NCI-H1436 (cell line): ENCODE measurements at places on chromosomes 1 and 21.

GRCh38 chr1:106768077-106768476 is 288.4 kb upstream of the PRMT6 start:
- DNase-seq: no peak

DNA sequence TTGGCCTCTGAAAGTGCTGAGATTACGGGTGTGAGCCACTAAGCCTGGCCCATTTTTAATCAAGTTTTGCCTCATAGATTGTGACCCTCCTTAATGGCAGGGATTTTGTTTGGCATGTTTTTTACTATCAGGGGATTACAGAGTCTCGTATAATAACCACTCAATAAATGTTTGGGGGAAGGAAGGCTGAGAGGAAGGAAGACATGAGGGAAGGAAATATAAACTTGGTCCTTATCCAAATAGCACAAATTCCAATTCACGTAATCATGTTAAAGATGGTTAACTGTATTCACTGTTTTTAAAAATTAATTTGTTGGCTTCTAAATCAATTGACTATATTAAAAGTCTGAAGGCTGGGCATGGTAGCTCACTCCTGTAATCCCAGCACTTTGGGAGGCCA is 30.9 kb upstream of the SERTAD4 start:
- no peak for DNase-seq

GRCh38 chr1:160797271-160797709 is 1.3 kb downstream of the LY9 start:
- DNase-seq: no peak

DNA sequence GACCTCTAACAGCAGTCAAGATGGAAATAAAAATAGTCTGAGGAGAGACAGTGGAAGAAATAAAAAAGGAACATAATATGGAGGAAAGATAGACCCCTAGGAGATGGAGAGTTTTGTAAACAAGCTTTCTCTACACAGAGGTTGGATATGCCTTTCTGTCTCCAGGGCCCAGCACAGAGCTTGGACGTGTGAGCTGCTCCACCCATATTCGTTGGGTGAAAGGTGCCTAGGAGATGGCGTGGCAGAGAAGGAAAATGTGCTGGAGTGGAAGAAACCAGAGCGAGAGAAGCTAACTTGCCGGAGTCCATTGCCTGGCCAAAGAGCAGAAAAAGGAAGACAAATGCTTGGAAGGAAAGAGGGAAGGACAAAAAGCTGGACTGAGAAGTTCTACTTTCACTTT is 78.3 kb upstream of the LMO4 start:
- no peak for DNase-seq

- no peak for DNase-seq
These were observed 292.9 kb upstream of the DUSP10 start for GRCh38 chr1:222034790-222035189.

DNA sequence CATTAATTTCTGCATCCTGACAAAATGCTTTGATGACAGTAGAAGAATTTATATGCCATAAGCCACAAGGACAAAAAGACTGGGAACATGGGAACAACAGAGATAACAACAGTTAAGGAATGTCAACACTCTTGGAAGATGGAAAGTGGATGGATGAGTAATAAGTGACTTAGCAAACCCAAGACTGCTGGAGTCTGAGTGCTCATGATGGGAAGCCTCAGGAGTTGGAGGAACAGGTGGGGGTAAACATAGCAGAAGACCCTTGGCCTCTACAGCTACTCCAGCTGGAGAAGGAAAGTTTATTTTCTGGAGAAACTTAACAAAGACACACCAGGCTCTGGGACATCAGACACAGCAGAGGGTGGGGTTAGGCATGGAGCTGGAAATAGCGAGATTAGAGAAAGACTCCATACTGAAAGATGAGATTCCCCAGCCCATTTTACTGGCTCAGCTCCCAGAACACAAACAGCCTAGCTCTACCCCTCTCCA is 13.6 kb downstream of the G0S2 start:
- DNase-seq: no peak

DNA sequence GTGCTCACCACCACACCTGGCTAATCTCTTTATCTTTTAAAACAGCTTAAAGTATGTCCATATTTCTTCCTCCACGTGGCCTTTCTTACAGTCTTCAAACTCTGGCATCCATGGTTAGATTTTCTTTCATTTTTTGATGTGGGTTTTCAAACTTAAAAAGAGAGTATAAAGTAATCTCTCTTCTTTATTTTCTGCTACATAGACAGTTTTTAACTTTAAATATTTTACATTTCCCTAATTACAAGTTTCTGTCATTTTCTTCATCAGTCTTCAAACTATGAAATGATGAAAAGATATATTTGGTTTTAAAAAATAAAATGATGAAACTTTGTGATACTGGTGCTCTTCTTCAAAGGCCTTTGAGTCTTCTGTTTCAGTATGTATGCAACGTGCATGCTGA is 143.5 kb upstream of the ESRRG start:
- no peak for DNase-seq

GRCh38 chr1:233281711-233282581 is 13.6 kb downstream of the PCNX2 start:
- DNase-seq: no peak

- no peak for DNase-seq
These were observed 26.9 kb downstream of the WDR26 start for GRCh38 chr1:224407571-224408293.

- peak; percentile 67 for DNase-seq
These were observed 75.4 kb downstream of the CEP170 start for GRCh38 chr1:243179720-243180119.

GRCh38 chr1:230728710-230729392 is 14.9 kb upstream of the AGT start:
- no peak for DNase-seq

DNA sequence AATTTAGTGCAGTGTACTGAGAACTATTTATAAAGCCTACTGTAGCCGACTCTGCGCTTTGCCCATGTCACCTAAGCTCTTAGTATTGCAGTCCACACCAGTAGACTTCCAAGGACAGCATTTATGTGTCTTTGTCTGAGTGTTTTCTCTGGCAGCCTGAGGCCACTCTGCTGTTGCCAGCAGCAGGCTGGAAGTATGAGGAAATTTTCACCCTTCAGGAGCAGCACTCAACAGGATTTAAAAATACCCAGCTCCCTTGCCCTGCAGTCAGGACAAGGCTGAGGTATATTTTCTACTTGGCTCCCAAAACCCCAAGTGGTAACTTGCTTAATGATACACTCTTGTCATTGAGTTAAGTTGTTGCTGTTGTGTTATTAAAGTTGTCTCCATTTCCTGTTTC is 230.1 kb downstream of the SRGAP2C start:
- no peak for DNase-seq

DNA sequence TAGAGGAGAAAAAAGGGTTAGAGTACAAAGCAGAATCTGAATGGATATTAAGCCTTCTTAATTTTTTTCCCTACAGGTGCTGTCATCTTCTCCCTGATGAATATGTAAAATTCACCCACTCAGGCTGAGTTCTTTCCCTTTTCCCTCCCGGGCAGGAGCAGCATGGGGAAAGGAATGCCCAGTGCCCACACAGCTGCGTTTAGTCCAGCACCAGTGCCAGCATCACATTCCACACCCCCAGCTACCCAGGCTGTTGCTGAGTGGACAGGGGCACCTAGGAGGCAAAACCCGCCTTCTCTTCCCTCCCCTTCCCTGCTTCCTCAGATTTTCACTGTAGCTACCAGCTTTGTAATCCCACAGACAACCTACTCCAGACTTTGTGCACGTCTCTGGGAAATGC is 3.4 kb upstream of the CADM3 start:
- DNase-seq: no peak

- no peak for DNase-seq
These were observed 30.0 kb downstream of the LRRC3 start for GRCh38 chr21:44485254-44485793.

- peak; percentile 47 for DNase-seq
These were observed 504 bp downstream of the H6PD start for GRCh38 chr1:9235096-9235459.

GRCh38 chr1:231806623-231807495 is 180.3 kb downstream of the DISC1 start:
- peak; percentile 66 for DNase-seq

GRCh38 chr1:230385158-230385450 is 41.0 kb downstream of the PGBD5 start:
- no peak for DNase-seq

DNA sequence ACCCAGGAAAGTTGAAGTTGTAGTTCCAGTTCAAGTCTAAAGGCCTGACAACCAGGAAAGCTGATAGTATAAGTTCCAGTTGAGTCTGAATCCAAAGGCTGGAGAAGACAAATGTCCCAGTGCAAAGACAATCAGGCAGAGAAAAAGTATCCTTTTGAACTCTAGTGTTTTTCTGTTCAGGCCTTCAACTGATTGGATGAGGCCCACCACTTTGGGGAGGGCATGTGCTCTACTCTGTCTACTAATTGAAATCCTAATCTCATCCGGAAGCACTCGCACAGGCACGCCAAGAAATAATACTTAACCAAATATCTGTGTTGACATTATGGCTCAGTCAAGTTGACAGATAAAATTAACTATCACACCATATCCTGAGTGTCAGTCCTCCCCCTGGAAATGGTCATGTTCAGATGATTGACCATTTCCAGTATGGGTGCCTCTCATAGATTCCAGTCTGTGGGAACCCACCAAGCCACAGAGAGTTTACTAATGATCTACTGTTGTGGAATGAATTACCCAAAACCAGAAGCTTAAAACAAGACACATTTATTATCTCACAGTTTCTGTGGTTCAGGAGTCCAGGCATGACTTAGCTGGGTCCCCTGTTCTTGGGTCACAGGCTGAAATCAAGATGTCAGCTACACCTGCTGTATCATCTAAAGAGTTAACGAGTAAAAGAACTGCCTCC is 296.3 kb upstream of the ZP4 start:
- no peak for DNase-seq

- DNase-seq: peak; percentile 77
These were observed 5.9 kb upstream of the FOXJ3 start for GRCh38 chr1:42340901-42341300.

DNA sequence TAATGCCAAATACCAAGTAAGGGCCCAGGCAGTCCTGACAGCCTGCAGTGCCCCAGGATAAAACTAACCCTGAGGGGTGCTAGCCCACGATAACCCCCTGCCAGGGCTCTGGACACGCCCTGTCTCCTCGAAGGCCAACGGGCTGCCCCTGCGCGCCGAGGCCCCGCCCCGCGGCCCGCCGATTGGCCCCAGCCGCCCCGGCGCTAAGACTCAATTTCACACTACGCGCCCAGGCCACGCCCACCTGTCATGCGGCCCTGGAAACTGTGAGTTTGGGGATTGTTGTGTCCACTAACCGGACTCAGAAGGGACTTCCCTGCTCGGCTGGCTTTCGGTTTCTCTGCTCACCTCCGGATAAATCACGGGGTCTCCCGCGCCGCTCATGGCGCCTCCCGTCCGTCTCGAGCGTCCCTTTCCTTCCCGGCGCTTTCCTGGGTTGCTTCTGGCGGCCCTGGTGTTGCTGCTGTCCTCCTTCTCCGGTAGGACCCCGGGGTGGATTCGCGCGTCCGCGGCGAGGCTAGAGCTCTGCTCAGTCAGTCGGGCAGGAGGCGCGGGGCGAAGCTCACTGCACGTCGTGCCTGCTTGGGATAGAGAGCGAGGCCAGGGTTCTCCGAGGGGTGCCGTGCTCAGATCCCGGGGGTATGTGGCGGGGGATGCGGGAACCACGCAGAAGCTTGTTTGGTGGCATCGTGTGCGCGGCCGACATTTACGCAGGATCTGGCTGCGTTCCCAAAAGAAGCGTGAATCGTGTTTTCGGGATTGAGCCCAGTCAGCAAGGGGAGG is at the start of gene CR1L:
Gene CR1L, plus strand, starts transcription at position 282 of the 783 bp plus-strand sequence. Its CDS starts 101 bp downstream, at position 383.
- peak; percentile 88 for DNase-seq

DNA sequence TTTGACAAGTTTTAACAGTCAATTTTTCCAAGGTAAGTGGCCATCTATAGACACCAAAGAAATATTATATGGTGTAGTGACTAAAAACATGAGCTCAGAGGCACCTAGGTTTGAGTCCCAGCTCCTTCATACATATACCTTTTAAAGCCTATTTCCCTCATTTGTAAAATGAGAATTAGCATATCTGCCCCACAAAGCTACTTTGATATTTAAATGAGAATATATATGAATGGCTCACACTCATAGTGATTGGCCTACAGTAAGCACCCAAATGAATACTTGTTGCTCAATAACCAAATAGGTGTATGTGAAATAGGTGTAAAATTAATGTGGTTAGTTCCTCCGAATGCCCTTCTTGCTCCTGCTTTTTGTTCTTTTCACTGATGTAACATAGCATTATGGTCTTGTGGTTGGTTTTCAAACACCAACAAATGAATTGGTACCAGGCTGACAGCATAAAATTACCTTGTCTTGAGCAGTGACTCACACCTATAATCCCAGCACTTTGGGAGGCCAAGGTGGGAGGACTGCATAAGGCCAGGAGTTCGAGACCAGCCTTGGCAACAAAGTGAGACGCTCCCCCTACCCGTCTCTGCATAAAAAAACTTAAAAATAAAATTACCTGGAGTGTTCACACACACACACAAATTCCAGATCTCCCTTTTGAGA is 25.3 kb downstream of the CNIH4 start:
- no peak for DNase-seq

- no peak for DNase-seq
These were observed 35.1 kb upstream of the ADORA3 start for GRCh38 chr1:111538343-111539025.

- no peak for DNase-seq
These were observed 93.4 kb downstream of the ADARB1 start for GRCh38 chr21:45167796-45168222.

- no peak for DNase-seq
These were observed 54.6 kb downstream of the CASQ2 start for GRCh38 chr1:115713906-115714305.

GRCh38 chr1:25683731-25684130 is 67.1 kb downstream of the MAN1C1 start:
- DNase-seq: no peak

GRCh38 chr1:168924976-168925375 is 181.5 kb upstream of the ATP1B1 start:
- no peak for DNase-seq

DNA sequence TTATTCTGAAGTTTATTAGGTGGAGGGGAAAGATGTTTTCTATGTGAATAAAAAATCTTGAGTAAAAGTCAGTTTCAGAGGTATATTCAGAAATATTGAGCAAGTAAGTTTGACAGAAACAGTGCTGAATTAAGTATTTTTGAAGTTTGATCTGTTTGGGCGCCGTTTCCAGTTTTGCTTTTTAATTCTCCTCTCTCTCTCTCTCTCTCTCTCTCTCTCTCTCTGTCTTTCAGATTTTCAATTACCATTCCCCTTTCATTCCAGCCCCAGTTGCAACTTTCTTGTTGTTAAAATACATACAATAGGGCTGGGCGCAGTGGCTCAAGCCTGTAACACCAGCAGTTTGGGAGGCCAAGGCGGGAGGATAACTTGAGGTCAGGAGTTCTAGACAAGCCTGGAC is 24.0 kb downstream of the ADGRL2 start:
- no peak for DNase-seq

GRCh38 chr21:41897047-41897669 is 18.0 kb upstream of the PRDM15 start:
- no peak for DNase-seq
